Testis (tissue), 5 donors: ENCODE measurements at places on chromosomes 2 and 18.

DNA sequence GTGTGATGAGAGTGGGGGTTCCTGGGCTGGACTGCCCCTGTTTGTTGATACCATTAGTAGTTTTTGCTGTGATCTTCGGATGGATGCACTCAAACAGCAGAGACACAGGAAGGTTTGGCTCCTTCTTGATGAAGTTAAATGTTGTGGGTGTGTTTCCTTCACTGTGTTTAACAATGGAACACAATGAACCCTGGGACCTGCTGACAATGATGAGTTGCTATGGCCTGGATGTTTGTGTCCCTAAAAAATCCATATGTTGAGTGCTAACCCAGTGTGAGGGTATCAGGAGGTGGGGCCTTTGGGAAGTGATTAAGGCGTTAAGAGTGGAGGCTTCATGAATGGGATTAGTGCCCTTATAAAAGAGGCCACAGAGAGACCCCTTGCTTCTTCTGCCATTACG, 237.4 kb upstream of the HS6ST1 start:
- no peak for DNase-seq

- no peak for DNase-seq
Measured at GRCh38 chr18:68817584-68817983, 19.7 kb downstream of the CCDC102B start.

- no peak for DNase-seq
Measured at GRCh38 chr2:20621366-20622295, 29.3 kb downstream of the HS1BP3 start.

GRCh38 chr2:199716807-199717586, 134.0 kb downstream of the FTCDNL1 start:
- no peak for DNase-seq

DNA sequence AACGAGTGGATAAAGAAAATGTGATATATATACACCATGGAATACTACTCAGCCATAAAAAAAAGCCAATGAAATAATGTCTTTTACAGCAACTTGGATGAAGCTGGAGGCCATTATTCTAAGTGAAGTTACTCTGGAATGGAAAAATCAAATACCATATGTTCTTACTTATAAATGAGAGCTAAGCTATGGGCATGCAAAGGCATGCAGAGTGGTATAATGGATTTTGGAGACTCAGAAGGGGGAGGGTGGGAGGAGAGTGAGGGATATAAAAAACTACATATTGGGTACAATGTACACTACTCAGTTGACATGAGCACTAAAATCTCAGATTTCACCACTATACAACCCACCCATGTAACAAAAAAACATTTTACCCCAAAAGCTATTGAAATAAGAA, 1.7 kb upstream of the MSGN1 start:
- DNase-seq, result no peak

- DNase-seq, result no peak
Measured at GRCh38 chr2:84846741-84847142, 34.1 kb downstream of the TRABD2A start.

GRCh38 chr2:190150413-190150812, 87.9 kb upstream of the MSTN start:
- no peak for DNase-seq

GRCh38 chr2:136112317-136113208, 5.4 kb downstream of the CXCR4 start:
- no peak for DNase-seq

GRCh38 chr2:47946593-47946992, 40.3 kb upstream of the FBXO11 start:
- no peak for DNase-seq

- DNase-seq, result peak; percentile 32
Measured at GRCh38 chr2:100104718-100105677, 37.4 kb downstream of the AFF3 start.

DNA sequence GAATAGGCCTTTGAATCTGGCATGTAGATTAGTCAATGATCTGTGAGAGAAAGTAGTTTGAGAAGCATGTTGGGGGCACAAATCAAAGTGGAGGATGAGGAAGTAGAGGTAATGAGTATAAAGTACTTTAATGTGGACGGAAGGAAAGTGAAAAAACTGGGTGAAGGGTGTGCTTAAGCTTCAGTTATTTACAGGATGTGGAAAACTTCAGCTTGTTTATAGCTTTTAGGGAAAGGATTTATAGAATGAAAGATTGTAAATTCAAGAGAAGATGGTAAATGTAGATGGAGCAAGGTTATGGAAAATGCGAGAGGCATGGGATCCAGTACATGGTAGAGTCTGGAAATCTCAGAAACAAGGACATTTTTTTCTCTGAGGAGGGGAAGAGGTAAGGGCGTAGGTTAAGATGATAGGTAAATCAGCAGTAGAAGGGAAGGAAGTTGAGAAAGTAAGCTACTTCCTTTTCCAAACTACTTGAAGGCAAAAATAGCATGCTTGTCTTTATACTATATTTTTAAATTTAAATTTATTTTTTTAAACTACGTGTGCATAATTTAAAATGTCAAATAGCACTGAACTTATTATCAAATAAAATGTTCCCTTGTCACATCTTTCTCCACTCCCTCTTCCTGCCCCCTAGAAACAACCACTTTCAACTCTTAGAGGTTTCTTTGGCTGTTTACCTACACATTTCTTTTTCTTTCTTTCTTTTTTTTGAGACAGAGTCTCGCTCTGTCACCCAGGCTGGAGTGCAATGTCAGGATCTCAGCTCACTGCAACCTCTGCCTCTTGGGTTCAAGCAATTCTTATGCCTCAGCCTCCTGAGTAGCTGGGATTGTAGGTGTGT, 8.5 kb downstream of the FAM117B start:
- no peak for DNase-seq

- DNase-seq, result no peak
Measured at GRCh38 chr2:101398116-101398821, 11.0 kb upstream of the CREG2 start.

- no peak for DNase-seq
Measured at GRCh38 chr2:164697688-164698461, 76.6 kb upstream of the GRB14 start.

- no peak for DNase-seq
Measured at GRCh38 chr18:77150588-77150987, 18.0 kb upstream of the MBP start.

DNA sequence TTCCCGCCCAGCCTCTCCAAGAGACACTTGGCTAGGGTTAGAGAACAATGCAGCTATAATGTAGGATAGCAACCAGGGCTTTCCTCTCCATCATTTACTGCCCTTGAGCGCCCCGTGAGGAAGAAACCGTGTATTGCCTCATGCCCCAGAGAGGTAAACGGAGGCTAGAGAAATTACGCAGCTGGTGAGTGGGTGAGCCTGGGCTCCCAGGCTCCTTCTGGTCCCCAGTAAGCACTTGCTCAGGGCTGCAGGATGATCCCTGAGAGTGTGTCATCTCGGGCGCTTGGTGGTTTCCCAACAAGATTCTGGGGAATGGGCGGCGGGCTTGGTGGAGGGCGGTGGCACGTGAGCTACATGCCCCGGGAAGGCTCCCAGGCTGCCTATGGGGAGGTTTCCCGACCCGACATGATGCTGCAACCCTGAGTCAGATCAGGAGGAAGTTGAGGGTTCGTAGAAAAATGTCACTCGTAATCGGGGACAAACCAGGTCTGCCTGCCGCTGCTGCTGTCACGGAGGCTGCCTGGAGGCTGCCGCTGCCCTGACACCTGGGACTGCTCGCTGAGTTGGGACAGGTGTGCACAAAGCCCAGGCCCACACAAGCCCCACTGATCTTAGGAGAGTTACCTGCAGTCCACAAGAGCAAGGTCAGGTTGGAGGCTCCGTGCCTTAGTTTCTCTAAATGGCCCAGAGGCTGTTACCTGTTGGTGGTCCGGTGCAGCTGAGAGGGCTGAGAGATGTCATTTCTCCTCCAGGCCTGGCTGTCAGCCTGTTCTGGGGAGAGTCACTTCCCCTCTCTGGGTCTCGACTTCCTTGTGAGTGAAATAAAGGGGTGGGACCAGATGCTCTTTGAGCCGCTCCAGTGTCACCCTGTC, at the start of gene GPR55:
Gene GPR55 (minus strand): TSS at position 773 of the 872 bp plus-strand sequence. CDS start 14,280 bp downstream, outside the sequence.
- no peak for DNase-seq

DNA sequence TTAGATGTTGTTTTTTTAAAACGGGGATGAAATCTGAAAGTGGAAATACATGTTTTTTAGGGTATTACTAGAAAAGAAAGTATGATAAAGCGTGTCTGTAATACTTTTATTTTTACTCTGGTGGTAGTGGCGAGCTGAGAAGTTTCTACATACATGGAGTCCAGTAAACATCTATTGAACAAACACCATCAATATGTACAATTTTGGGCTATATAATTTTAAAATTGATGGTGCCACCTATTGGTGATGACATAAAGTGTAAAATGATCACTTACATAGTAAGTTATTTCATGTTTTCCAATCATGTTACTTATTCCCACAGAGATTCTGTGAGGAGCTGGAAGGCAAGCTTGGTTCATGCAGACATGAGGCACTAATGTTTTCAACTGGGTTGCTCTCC, 31.5 kb upstream of the NFE2L2 start:
- DNase-seq, result no peak

- no peak for DNase-seq
Measured at GRCh38 chr2:74951211-74951754, 7.2 kb upstream of the POLE4 start.

DNA sequence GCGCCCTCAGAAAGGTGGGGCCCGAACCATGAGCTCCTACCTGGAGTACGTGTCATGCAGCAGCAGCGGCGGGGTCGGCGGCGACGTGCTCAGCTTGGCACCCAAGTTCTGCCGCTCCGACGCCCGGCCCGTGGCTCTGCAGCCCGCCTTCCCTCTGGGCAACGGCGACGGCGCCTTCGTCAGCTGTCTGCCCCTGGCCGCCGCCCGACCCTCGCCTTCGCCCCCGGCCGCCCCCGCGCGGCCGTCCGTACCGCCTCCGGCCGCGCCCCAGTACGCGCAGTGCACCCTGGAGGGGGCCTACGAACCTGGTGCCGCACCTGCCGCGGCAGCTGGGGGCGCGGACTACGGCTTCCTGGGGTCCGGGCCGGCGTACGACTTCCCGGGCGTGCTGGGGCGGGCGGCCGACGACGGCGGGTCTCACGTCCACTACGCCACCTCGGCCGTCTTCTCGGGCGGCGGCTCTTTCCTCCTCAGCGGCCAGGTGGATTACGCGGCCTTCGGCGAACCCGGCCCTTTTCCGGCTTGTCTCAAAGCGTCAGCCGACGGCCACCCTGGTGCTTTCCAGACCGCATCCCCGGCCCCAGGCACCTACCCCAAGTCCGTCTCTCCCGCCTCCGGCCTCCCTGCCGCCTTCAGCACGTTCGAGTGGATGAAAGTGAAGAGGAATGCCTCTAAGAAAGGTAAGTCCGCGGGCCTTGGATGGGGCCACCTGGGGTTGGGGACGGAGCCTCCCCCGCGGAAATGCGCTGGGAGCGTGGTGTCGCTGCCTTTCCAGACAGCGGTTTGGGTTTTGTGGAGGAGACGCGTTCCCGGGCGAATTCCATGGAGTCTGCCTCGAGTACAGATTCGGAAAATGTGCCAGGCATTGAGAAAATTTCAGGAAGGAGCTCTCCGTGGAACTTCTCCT, 559 bp downstream of the HOXD1 start:
- peak; percentile 29 for DNase-seq

DNA sequence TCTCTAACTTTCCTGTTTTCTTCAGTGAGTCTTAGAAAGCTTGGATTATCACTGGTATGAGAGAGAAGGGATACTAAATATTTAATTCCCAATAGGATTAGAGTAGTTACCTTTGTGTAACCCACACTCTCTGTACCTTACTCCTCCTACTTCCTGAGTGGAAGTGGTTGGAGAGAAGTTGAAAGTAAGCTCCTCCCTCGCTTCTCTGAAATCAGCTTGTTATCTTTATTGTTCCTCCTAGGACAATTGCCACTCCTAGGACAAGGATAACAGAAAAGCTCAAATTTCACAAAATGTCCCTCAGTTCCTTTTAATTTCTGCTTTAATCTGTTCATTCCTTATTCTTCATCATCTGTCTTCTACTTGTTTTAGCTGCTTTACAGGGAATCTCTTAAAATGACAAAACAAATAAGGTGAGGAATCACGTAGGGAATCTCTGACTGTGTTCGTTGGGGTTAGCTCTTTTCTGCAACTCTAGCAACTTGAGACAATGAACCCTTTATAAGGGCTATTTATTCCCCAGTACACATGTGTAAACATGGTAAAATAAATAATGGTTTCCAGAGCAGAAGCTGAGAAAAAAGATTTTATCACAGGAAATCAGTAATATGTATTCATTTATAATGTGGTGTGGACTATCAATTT, 8.6 kb downstream of the ITPRID2 start:
- DNase-seq, result no peak

- DNase-seq, result no peak
Measured at GRCh38 chr2:15993666-15994065, 53.3 kb downstream of the MYCN start.

DNA sequence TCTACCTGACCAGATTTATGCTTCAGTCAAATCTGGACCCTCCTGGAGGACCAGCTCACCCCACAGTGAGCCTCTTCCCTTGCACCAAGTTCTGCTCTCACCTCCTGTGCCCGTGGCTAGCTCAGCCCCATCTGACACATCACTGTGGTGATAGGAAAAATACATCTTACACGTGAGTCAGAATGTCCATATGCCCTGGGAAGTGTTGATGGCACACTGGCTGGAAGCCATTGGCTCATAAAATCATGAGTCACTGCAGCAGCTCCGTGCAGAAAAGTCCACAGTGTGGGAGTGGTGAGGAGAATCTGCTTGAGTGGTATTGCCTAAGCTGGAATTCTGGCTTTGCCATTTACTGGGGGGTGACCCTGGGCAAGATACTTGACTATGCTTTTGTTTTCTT, 42.6 kb upstream of the RAPGEF4 start:
- DNase-seq, result no peak

GRCh38 chr2:140863713-140864112, 1267.1 kb downstream of the LRP1B start:
- DNase-seq, result no peak

- no peak for DNase-seq
Measured at GRCh38 chr2:237097326-237097910, 11.7 kb downstream of the COPS8 start.

- DNase-seq, result no peak
Measured at GRCh38 chr2:25081237-25081790, 39.4 kb downstream of the EFR3B start.

DNA sequence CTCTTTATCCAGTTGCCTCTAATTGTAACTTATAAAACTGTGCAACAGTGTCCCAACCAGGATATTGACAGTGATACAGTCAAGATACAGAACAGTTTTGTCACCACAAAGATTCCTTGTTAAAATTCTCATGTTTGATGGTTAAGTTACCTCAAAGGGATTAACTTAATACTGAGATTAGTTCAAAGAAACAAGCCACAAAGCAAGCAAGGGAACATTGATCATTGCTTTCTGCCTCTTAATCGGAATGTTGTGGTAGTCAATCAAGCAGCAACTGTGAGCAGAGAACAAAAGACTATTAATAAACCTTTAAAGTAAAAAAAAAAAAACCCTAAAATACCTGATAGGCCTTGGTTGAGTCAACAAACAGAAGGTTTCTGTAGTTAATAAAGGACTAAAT, 352.3 kb downstream of the PARD3B start:
- no peak for DNase-seq

GRCh38 chr18:48201337-48202005, 207.7 kb downstream of the ZBTB7C start:
- no peak for DNase-seq
